ENCODE measurements at places on chromosomes 1 and 21.

- DNase-seq: no peak
Observed at GRCh38 chr1:101128846-101129245, 103.3 kb upstream of the DPH5 start.

- DNase-seq: peak; percentile 82
Observed at GRCh38 chr1:2300004-2300771, 72.1 kb downstream of the SKI start.

GRCh38 chr1:50181027-50181663, 72.4 kb downstream of the ELAVL4 start:
- no peak for DNase-seq

- no peak for DNase-seq
Observed at GRCh38 chr1:159429074-159429861, 2.7 kb upstream of the OR10J4 start.

- no peak for DNase-seq
Observed at GRCh38 chr1:226470921-226471866, 63.3 kb upstream of the PARP1 start.

GRCh38 chr1:100325415-100326324, 26.6 kb upstream of the CDC14A start:
- no peak for DNase-seq

DNA sequence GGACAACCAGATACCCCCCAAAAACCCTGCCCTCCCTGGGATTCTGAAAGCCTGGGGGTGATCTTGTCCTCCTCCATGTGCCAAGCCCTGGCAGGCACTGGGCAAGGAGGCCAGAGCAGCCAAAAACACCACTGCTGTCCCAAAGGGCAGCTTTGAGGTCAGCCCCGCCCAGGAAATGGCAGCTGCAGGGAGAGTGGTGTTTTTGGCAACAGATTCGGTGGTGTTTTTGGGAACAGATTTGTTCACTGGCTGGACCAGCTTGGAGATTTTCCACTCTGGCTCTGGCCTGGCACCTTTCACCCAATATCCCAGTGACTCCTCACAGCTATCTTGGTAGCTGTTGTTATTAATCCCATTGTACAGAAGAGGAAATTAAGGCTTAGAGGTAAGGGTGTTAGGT, 34.7 kb downstream of the LRP8 start:
- no peak for DNase-seq

- no peak for DNase-seq
Observed at GRCh38 chr1:225865514-225865913, 16.7 kb downstream of the TMEM63A start.

DNA sequence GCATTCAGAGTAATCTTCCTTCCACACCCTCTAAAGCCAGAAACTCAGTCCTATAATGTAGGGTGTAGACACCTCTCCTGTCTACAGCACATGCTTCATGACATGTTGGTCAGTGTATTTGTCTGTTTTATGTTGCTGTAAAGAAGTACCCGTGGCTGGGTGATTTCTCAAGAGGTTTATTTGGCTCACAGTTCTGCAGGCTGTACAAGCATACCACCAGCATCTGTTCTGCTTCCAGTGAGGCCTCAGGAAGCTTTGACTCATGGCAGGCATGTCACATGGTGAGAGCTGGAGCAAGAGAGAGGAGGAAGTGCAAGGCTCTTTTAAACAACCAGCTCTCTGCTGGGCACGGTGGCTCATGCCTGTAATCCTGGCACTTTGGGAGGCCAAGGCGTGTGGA, 12.1 kb downstream of the PLOD1 start:
- DNase-seq: no peak

GRCh38 chr1:151282883-151283725, 1.0 kb downstream of the ZNF687 start:
- DNase-seq: peak; percentile 27

GRCh38 chr21:20511216-20511880, 486.9 kb upstream of the NCAM2 start:
- DNase-seq: no peak

DNA sequence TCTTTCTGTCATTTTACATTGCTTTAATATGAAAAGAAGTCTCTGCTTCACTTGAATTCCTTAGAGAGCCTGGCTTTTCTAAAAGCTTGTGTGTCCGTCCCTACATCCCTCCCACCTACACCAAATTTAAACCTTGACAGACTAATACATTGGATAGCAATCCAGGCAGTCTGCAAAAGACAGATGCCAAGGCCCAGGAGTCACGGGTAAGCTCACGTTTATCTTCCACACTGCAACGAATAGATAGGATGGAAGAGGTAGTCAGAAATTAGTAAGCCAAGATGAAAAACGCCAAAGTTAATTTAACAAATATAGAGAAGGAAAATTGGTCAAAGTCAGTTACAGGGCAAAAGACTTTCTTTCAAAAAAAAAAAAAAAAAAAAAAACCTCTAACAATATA, 338.1 kb downstream of the SMYD3 start:
- no peak for DNase-seq

DNA sequence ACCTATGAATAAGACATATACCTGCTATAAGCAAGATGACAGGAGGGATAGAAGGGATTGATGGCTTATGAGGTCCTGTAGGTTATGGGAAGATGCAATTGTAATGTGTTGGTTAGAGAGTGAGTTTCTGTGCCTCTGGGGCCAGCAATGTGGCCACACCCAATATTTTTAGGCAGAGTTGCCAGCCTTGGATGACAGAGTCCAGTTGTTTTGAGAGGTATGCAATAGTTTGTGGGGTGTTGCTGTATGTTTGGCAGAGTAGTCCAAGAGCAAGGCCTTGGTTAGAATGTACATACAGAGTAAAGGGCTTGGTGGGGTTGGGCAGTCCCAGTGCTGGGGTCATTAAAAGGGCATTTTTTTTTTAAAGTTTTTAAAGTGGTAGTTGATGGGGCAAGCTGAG, 36.6 kb upstream of the PLA2G5 start:
- DNase-seq: no peak

DNA sequence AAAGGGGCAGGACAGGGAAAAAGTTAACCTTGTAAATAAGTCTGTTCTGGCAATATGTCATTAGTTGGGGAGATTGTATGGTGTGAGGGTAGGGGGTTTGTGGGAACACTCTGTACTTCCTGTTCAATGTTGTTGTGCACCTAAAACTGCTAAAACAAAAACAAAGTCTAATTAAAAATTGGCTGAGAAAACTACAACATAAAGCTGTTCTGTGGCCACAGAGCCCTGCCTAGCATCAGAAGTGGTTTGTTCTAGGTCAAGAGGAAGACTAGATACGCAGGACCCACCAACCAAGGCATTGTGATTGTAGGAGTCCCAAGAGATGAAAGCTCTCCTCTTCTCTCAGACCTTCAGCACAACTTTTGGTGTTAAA, 81.0 kb upstream of the LRRC8D start:
- no peak for DNase-seq

DNA sequence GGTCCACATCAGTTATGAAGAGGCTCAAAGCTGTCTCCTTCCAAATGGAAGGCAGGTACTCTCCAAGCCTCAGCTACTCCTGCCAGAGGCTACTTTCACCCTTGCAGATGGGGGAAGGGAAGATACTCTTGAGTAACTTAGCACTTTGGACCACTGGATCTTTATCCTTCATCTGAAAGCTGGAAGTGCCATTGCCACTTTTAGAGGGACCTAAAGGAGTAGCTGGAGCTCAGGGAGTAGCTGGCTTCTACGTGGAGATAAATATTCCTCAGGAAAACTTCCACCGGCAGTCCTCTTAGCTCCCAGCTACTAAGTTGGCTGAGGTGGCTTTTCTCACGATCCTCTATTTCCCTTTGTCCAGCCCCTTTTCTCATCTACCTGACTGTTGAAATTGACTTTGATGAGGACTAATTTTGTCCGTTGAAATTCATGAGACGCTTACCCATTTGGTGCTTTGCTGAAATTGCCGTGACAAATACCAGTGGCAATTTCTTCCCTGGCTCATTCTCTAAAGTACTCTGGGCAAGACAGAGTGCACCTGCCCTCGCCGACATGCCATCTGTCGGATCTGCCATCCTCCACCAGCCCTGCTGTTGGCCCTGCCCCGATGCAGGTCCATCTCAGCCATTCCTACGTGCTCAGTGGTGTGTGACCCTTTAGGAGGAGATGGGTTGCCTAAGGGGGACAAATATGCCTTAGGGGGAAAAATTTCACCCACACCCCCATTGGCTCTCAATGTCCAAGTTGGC, 13.6 kb downstream of the IGSF21 start:
- no peak for DNase-seq

DNA sequence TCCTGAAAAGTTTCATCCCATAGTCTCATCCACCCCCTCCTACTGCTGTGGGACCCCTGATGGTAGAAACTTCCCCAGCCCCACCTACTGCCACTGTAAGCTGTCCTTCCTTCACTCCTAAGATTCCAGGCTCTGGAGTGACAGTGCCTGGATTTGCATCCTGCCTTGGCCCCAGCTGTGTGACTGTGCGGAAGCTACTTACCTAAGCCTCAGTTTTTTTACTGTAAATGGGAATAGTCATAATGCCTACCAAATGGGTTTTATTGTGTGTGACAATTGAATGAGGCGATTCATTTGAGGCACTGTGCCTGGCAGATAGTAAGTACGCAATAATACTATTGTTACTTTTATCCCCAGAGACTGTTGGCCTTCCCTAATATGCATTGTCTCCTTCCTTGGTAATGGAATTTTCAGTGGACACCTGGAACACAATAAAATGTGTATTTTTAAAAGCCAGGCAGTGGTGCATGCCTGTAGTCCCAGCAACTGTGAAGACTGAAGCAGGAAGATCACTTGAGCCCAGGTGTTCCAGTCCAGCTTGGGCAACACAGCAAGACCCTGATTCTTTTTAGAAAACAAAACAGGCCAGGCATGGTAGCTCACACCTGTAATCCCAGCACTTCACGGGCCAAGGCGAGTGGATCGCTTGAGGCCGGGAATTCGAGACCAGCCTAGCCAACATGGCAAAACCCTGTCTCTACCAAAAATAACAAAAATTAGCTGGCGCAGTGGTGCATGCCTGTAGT, 55.0 kb upstream of the ZNF326 start:
- no peak for DNase-seq

GRCh38 chr1:26539722-26540121, 10.2 kb downstream of the RPS6KA1 start:
- DNase-seq: no peak

- DNase-seq: peak; percentile 70
Observed at GRCh38 chr1:156097499-156098178, 15.4 kb upstream of the MEX3A start.

DNA sequence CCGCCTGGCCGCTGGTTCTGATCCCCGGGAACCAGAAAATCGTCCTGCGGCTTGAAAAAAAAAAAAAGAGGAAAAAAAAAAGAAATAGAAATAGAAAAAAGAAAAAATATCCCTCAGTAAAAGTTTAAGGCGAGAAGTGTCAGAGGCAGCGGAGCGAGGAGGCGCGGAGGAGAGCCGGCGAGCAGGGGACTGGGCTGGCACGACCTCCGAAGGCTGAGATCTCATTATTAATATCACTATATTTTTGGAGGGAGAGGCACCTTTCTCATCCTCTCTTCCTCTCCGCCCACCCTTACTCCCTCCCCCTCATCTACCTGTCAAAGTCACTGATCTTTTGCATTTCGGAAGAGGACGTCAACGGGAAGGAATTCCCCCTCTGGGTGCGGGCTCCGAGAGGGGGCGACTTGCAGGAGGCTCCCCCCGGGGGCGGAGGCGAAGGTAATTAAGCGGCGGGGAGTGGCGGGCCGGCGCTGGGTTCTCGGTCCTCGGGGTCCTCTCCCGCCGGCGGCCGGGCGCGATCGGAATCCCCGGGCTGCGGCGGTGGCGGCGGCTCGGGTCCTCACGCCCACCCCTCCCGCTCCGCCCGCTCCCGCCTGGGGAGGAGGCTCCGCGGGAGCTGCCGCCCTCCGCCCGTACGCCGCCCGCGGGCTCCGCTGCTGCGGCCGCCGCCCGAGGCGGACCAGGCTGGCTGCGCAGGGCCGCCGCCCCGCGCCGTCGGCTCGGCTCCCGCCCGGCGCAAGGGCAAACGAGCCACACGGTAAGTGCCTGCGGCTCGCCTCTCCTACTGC, at the start of gene NTNG1:
Gene NTNG1 (plus strand): TSS at position 337 of the 788 bp plus-strand sequence.
- DNase-seq: no peak

DNA sequence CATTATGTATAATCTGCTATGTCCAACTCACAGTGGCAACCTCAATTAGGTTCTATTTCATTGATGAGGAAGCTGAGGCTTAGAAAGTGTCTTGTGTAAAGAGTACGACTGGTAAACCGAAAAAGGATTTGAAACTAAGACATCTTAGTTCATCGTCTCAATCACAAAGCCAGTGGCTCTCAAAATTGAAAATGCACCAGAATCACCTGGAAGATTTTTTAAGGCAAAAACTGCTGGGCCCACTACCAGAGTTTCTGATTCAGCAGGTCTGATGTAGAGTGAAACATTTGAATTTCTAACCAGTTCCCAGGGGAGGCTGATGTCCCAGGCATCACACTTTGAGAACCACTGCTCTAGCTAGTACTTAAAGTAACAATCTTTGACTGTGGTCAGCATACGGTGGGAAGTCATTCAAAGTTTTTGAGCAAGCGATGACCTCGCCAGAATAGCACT, 5.2 kb upstream of the LRRC53 start:
- no peak for DNase-seq

DNA sequence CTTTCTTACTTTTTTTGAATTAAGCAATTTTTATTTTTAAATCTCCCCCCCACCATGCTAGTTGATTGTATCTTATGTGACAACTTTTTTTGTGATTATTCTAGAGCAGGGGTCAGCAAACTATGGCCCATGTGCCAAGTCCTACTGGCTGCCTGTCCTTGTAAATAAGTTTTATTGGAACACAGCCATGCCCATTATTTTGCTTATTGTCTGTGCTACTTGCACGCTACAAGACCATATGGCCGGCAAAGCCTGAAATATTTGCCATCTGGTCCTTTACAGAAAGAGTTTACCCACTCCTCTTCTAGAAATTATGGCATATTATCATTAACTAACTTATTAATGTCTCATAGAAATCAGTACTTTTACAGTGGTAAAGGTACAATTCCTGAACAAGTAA, 51.7 kb downstream of the AK5 start:
- DNase-seq: no peak

DNA sequence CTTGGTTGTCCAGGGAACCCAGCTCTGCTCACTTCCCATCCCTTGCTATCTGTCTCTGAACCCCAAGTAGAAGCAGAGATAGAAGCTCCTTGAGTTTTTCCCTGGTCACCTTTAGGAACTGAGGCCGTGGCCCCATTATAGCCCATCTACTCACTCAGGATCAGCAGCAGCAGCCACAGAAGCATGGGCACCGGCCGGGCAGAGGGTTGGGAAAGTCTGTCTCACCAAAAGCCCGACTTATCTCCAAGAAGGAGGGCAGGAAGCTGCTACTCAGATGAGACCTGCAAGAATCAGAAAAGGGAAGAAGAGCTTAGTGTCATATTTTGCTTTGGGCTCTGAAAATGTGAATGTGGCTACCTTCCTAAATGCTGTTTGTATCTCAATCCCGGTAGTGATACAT, 264 bp downstream of the FCRL3 start:
- DNase-seq: no peak

Data from stimulated activated CD4-positive, alpha-beta T cell treated with anti-CD3 and anti-CD28 coated beads, Interleukin-4, amount 100 ng/mL, for 24 hours (primary cell).